ENCODE measurements at places on chromosomes 1 and 21.
A peak's percentile ranks its signal among the peaks of the same experiment; 100 is the strongest.

- DNase-seq = no peak
Measured at GRCh38 chr1:94154989-94155388, 34.0 kb upstream of the ABCA4 start.

DNA sequence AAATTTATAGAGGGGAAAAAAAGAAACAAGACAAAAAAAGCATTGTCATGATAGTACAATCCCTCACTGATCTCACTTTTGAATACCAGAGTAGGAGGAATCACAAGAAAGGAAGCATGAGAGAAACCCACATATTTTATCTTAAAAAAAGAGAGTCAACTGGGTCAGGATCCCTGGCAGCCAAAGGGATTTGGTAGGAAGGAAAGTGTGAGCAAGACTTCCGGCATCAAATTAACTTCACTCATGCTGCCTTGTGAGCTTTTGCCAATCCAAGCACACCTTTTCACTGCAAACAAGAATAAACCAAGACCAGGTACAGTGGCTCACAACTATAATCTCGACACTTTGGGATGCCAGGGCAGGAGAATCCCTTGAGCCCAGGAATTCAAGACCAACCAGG is 53.1 kb downstream of the SLC9C2 start:
- DNase-seq = no peak

GRCh38 chr1:2344744-2345296 is 46.5 kb downstream of the MORN1 start:
- DNase-seq = no peak

GRCh38 chr1:89200663-89201062 is 1.9 kb upstream of the GBP4 start:
- DNase-seq = no peak

DNA sequence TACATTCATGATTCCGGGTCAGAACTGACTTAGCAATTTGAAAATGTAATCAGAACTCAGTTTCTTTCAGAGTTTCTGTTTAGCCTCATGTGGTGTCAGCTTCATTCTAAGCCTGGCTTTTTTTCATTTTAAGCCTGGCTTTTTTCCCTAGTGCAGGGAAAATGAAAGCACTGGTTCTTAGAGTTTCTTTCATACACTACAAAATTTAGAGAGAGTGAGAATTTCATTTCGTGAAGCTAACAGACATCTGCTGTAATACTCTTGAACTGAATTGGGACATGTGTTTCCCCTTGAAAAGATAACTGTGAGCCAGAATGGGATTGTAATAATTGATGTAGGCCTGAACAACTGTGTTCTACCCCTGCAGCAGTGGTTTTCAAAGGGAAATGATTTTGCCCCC is 95.3 kb upstream of the KIAA0040 start:
- DNase-seq = no peak

- DNase-seq = peak; percentile 49
Measured at GRCh38 chr1:185453496-185454192, 136.6 kb upstream of the IVNS1ABP start.

- no peak for DNase-seq
Measured at GRCh38 chr1:109247401-109248365, 1.7 kb upstream of the CELSR2 start.

- DNase-seq = no peak
Measured at GRCh38 chr21:34372321-34372720, 3.0 kb upstream of the SMIM11 start.

DNA sequence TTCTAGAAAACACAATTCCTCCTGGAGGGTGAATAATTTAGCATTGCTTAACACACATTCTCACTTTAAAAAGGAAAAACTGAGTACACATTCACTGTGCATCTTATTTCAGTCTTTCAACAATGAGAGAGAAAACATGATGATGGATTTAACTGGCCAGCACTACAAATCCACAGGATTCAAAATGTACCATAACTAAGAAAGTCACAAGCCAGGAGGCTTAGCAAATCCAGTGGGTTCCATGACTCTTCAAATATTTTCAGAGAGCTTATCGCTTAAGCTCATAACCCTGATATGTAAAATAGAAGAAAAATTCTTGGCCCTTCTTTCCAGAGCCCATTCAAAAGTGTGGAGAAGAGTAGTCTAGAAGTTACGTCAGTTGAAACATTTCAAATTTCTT is 820.3 kb downstream of the LTN1 start:
- no peak for DNase-seq

GRCh38 chr1:112955773-112956543 is at the start of gene SLC16A1:
SLC16A1 (minus strand) TSS chr1:112956196; CDS start chr1:112929308, 26,888 bp downstream.
- peak; percentile 74 for DNase-seq

DNA sequence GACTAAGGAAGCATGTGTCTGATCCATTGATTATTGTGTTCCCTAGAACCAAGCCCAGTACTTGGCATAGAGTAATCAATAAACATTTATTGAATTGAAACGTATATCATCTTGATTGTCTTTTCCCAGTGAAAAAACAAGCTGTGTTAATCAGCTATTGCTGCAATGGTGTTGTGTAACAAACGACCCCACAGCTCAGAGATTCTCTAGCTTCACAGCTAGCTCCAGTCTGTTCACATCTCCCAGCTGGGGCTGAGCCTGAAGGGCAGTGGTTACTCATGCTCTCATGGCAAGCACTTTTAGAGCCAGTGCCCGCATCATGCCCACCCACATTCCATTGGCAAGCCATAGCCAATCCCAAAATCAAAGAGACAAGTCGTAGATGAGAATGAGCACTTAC is 237.4 kb upstream of the RAB4A start:
- DNase-seq = no peak

DNA sequence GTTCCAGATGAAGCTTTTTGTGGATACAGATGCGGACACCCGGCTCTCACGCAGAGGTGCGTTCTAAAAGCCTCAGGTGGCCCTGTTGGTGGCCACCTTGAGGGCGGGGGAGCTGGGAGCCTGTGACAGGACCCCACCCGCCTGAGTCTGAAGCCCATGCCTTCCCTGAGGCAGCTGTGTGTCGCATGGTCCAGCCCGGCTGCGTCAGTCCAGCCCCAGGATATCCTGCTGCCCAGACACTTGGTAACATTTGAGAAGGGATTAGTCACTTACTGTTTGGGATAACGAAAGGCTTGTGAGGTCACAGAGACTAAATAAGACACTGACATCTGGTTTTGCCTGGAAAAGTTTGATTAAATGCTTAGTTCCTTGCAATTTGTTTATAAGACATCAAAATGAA is 68.9 kb downstream of the UCK2 start:
- DNase-seq = peak; percentile 79

DNA sequence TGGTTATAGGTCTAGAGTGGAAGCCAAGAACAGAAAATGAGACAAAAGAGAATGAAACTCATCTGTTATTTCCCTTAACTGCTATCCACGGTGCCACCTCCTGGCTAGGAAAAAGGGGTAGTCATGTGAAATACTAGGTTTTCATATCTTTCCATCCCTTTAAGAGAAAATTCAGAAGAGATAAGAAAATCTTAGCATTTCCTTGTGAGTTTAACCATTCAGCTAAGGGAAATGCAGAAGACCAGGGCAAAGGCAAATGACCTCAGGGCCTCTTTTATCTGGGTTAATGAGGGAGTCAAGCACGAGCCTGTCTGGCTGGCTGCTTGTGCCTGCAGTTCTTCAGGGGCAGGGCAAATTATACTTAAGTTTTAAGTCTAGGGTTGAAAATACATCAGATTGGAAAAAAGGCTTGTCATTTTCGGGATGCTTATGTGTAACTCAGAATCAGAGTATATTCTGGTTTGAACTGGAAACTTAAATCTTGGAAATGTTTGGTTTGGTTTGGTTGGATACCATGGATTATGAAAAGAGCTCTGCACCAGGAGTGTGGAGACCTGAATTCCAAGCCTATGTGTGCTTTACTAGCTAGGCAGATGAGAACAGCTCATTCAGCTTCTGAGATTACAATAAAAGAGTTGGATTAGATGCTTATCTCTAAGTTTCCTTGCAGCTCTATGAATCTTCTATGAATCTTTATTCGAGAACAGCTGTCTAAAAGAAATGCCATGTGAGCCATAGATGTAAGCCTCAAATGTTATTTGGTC is 19.9 kb downstream of the NIBAN1 start:
- DNase-seq = no peak

DNA sequence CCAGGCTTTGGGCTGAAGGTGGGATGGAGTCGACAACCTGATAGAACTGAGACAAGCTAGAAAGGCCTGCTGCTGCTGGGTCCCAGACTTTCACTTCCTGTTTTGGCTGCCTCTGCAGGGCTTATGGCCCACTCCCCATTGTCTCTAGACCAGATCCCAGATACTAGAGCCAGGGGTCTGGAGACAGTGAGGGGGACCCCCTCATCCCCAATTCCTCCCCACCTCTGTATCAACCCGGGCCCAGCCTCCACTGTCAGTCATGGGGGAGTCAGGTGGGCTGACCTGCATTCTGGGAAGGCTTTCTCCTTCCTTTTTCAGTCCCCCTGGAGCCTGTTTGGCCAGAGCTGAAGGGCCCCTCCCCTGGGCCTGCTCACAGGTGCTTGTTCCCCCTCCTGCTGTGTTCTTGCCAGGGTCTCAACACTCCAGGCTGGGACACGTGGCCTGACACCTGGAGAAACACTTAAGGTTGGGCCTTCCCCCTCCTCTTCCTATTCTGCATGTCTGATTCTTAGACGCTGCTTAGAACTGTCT is 18.0 kb upstream of the ETV3L start:
- no peak for DNase-seq

- no peak for DNase-seq
Measured at GRCh38 chr1:62386351-62387121, 50.3 kb upstream of the USP1 start.

DNA sequence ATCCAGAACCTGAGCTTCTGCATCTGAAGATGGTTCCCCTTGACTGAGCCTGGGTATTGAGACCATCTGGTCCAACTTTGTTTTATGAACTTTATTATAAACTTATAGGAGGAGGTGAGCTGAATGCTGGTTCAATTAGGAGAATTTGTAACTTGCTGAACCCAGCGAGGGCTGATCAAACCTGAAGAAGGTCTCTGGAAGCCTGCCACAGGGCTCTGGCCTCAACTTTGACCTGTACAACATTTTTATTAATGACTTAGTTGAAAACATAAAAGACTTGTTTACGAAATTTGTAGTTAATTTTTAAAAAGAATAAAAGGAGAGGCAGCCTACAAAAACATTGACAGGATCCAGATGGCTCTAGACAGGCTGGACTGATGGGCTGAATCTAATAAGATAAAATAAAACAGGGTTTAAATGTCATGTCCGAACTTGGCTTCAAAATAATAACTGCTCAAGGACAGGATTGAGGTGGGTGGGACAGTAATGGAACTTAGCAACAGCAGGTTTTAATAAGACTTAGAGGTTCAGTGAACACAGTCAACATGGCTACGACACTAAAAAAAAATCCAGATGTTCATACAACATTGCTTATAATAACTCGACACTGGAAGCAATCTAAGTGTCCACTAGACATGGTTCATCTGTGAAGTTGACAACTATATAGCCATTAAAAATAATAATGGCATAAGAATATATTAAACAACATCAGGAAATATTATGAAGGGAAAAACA is 53.4 kb upstream of the GJB5 start:
- no peak for DNase-seq

DNA sequence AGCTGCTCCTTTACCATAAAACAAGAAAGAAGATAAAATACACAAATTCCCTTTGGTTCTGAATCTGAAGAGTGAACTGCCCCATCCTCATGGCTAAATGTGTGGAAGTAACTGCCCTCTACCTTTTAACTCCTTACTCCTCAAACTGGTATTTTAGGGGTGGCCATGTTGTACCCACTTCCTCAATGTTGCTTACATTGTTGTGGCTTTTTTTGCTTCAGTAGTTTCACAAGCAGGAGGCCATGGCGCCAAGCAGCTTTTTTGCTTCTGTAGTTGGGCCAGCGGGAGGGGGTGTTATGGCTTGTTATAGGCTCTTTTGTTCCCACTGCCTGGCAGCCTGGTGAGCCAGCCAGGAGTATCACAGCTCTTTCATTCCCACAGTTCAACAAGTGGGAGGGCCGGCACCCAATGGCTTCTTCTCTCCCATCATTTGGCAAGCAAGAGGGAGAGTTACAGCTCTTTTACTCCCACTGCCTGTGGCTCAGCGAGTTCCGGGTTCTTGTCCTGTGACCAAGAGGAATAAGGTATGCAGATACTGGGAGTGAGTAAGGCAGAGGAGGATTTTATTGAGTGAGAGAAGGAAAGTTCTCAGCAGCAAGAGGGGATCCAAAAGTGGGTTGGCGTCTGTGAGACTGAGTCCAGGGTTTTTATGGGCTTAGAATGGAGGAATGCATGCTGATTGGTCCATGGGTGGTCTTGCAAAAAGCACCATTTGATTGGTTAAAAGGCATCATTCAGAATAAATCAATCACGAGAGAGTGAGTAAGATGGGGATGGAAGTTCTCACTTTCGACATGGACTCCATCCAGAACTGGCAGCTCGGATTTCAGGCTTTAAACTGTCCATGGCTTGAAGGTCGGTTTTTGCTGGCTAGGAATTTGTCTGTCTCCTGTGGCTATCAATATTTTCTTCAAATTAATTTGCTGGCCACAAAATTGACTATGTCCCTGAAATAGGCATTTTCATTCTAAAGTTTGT is 429.6 kb downstream of the HLX start:
- DNase-seq = no peak

DNA sequence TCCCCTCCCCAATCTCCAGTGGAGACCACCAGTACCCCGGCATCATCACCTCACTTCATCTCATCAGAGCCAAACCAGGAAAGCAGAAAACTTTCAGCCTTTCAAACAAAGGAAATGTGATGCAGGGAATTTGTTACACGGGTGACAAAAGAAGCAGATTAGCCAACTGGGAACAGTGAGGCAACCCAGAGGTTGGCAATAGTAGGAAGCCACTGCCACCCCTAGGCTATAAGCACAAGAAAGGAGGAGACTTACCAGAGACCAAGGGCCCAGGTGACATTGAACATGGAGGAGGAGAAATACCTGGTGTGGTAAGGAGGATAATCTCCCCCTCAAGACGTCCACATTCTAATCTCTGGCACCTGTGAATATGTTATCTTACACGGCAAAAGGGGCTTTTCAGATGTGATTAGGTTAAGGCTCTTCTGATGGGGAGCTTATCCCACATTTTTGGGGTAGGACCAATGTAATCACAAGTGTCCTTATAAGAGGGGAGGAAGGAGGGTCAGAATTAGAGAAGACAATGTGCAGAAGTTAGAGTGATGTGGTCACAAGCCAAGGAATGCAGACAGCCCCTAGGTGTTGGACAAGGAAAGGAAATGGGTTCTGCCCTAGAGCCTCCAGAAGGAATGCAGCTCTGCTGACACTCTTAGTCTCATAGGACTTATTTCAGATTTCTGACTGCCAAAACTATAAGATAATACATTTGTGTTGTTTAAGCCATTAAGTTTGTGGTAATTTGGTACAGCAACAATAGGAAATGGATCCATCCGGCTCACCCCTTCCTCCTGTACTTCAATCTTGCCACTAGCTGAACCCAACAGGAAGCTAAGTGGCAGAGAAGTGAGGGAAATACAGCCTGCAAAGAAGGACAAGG is 83.6 kb upstream of the VAV3 start:
- no peak for DNase-seq

GRCh38 chr1:206106328-206107167 is 10.6 kb downstream of the AVPR1B start:
- DNase-seq = peak; percentile 57

All from HS-5 (cell line).